ENCODE measurements at places on chromosomes 12 and 14. TPM values are rescaled to one million over a fixed set of nuclear protein-coding genes. Genes with fewer than 3 reads are reported as not detected.

DNA sequence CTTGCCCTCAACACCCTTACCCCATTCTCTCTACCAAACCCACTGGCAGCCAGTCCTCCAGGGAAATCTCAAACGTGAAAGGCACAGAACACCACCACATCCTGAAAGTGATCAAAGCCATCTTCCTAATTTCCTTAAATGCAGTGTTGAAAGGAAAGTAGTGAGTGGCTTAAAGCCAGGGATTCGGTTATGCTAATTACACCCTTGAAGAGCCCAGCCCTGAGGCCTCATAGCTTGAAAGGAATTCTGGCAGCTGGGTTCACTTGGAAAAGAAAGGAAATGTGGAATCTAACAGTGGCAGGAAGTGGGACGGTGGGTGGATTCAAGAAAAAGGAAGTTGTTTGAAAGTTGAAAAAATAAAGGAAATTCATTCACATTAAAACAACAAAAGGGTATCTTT, 73.0 kb upstream of the FICD start:
- H3K36me3 ChIP-seq, result no peaks in the 10 kb centered on the region
- H3K27ac ChIP-seq, result no peak overlapping the region
- no peak overlapping the region for H3K4me3 ChIP-seq
- no peak for DNase-seq

DNA sequence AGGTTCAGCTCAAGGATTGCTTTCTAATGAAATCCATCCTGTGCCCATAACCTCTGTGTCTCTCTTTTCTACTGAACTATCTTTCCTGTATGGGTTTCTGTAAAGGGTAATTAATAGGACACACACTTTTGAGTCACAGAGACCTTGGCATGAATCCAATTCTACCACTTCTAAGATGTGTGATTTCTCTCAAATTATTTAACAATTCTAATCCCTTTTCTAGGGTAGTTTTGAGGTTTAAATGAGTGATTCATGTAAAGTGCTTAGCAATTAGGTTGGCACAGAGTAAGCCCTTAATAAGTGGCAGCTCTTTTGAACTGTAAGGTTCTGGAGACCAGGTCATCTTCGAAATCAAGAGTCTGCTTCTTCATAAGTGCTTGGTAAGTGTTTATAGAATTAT, 202.7 kb downstream of the RASSF9 start:
- no peak for DNase-seq
- H3K4me3 ChIP-seq, result no peak overlapping the region
- no peaks in the 10 kb centered on the region for H3K4me1 ChIP-seq

NKX2-1 gene
- not detected for total RNA-seq

DNAJC22 gene
- 4.7 TPM for total RNA-seq

- no peaks in the 10 kb centered on the region for H3K36me3 ChIP-seq
- H3K27me3 ChIP-seq, result no peaks in the 10 kb centered on the region
- no peak overlapping the region for H3K4me3 ChIP-seq
- DNase-seq, result no peak
- H3K4me1 ChIP-seq, result peaks cover 11% of the 10 kb centered on the region
These were observed 67.7 kb upstream of the HIF1A start for GRCh38 chr14:61627612-61628011.
